Mesothelial cell of epicardium (in vitro differentiated cells): ENCODE measurements at places on chromosomes 7 and 10.
A peak's percentile ranks its signal among the peaks of the same experiment; 100 is the strongest.

- no peak for DNase-seq
Measured at GRCh38 chr10:95998255-95998784, 45.1 kb upstream of the CCNJ start.

- no peak for DNase-seq
Measured at GRCh38 chr7:132112657-132113056, 463.6 kb downstream of the PLXNA4 start.

- DNase-seq: peak; percentile 40
Measured at GRCh38 chr7:87475359-87476178, at the start of gene ABCB4. Gene ABCB4, minus strand, starts transcription at chr7:87475680. Its CDS starts 215 bp downstream, at chr7:87475465.

DNA sequence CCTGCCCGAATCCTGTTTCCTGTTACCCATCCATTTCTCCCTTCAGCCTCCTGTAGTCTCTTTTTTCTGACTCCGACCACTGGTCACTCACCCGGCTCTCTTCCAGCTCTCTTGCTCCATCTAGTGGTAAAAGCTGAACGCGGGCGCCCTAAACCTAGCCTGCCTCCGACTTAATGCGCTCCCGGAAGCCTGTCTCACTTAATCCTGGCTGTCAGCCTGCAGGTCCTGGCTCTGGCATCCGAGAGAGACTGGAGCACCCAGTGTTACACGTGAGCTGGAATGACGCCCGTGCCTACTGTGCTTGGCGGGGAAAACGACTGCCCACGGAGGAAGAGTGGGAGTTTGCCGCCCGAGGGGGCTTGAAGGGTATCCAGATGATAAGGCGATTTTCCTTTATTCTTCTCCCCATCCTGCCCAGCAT is 10.3 kb downstream of the SUMF2 start:
- peak; percentile 85 for DNase-seq

- DNase-seq: no peak
Measured at GRCh38 chr10:123883673-123884320, 7.8 kb downstream of the CPXM2 start.

GRCh38 chr7:1045069-1046063 is 1.0 kb downstream of the GPR146 start:
- no peak for DNase-seq

DNA sequence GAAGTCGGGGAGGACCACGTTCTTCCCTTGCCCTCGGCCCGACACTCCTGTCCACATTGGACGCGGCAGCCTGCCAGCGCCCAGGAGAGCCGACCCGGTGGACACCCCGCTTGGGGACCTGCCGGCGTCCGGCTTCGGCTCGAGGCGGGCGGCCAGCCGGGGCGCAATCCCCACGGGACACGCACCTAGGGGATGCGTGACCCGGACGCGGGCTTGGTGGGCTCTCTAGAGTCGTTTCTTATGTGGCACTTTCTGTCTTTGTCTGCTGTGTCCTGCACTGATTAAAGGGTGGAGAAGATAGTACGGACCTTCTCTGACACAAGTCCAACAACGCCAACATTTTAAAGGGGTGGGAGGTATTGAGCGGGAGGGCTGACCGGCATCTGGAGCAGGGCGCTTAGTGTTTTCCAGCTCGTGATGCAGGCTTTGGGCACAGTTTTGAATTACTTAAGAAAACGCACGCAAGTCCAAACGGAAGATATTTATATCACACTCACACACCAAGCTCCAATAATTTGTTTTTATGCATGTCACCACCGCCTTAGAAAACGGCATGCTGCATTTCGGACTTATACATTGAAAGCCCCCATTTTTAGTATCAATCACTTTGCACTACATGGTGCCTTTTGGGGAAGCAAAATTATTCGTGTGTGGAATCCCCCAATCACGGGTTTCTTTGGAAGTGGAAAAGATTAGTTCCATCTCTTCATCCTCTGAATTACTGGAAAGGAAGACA is 3.9 kb upstream of the SPAG6 start:
- DNase-seq: no peak

GRCh38 chr7:37984750-37985390 is 64.4 kb downstream of the EPDR1 start:
- no peak for DNase-seq

DNA sequence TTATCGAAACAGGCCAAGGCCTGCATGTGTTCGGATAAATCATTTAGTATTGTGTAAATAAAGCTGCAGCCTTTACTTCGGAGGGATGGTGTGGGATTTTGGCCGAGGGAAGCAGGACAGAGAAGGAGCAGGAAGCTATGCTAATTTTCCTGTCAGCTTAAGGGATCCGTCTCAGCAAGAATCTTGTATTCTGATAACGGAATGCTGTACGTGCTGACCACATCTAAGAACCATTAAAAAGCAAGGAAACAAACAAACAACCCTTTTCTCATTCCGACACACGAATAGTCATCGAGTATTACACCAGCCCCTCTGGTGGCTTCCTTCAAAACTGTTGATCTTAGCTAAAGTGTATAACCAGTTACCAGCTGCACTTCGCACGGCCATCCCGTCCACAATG is 133.2 kb upstream of the TCF7L2 start:
- DNase-seq: no peak

GRCh38 chr10:87658858-87659555 is 671 bp upstream of the PAPSS2 start:
- DNase-seq: peak; percentile 38

DNA sequence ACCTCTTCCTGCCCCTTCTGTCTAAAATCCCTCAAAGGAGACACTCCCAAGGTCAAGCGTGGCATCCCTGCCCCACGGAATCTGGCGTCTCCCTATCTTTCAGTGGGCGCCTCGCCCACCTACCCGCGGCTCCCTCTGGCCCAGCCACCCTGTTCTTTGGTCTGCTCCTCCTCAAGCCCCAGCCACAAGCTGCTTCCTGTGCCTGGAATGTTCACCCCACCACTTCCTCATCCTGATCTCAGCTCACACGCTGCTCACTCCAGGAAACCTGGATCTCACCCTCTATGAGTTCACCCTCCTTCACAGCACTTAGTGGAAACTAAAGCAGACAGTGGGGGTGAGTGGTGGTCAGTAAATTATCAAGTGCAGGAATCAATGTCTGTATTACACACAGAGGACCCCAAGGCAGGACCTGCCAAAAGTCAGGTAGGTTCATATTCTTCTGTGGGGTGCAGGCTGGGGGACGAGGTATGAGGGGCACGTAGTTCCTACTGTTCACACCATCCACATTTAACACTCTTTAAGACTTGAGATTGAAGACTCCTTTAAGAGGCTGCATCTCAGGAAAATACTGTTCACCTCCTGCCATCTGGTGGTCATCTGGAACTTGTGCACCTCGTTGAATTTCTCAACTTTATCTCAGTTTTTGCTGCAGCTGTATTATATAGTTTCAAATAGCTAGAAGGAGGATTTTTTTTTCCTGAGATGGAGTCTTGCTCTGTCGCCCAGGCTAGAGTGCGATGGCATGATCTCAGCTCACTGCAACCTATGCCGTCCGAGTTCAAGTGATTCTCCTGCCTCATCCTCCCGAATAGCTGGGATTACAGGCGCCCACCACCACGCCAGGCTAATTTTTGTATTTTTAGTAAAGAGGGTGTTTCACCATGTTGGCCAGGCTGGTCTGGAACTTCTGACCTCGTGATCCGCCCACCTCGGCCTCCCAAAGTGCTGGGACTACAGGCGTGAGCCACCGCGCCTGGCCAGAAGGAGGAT is 166.6 kb downstream of the ARHGAP21 start:
- no peak for DNase-seq

GRCh38 chr7:113921363-113921762 is 2.6 kb upstream of the PPP1R3A start:
- no peak for DNase-seq

GRCh38 chr10:98028168-98028770 is 2.2 kb downstream of the CRTAC1 start:
- no peak for DNase-seq

DNA sequence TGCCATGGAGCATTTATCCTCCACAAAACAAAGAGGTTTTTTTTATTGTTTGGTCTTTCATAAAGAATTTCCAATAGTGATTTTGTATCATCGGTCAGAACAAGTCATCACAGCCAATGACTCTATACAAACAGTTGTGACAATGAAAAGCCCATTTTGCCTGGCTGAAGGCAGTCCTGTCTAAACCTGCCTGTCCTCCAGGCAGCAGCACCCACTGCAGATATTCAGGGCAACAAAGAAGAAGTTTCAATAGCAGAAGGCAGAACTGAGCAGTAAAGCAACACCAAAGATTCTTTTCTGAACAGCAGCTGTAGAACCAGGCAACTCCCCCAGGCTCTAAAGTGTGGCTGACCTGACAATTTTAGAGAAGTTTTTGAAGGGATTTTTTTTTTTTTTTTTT is 169.4 kb downstream of the FGFR2 start:
- no peak for DNase-seq

DNA sequence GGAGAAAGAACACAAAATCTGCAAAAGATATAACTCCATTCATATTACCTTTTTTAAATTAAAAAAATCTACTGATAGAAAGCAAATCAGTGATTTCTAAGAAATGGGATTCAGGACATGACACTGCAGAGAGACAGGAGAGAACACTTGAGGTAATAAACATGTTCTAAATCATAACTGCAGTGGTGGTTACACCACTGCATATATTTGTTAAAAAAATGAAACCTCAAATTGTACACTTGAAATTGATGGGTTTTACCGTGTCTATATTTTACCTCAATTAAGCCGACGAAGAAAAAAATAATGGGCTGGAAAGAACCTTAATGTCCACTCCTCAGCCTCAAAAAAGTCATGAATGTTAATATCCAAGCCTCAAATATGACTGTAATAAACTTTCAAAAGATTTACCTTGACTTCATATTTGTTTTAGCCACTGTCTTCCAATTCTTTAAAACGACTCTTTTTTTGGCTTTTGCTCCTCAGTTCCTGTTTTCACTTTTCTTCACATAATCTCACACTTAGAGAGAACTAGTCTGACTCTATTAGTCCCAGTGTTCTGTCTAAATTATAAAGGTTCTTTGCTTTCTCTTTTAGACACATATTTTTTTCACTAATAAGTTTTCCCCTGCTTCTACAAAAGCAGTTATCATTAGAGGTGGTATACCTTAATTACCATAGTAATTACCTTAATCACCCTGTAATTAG is 502.4 kb downstream of the GRM8 start:
- DNase-seq: no peak

- no peak for DNase-seq
Measured at GRCh38 chr7:148790131-148790726, 91.5 kb downstream of the CUL1 start.

DNA sequence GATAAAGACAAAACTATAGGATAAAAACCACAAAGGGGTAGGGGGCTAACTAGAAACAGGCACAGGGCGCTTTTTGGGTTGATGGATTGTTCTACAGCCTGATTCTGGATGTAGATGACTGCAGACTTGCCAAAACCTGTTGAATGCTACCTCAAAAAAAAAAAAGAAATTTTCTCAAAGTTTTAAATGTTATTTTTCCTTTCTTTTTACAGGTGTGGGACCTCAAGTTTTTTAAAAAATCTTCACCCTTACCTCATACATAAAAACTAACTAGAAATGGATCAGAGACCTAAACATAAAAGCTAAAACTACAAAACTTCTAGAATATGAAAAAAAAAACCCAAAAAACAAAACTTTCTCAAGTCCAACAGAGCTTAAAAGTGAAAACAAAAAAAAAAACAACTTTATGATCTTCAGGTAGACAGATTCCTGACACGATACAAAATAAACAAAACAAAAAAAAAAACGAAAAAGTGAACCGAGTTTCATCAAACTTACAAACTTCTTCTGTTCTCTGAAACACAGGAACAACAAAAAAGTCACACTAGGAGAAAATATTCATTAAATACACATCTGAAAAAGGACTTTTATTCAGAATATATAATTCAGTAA is 14.9 kb downstream of the RHEB start:
- no peak for DNase-seq

GRCh38 chr7:77217474-77218185 is 18.0 kb upstream of the FGL2 start:
- DNase-seq: no peak

DNA sequence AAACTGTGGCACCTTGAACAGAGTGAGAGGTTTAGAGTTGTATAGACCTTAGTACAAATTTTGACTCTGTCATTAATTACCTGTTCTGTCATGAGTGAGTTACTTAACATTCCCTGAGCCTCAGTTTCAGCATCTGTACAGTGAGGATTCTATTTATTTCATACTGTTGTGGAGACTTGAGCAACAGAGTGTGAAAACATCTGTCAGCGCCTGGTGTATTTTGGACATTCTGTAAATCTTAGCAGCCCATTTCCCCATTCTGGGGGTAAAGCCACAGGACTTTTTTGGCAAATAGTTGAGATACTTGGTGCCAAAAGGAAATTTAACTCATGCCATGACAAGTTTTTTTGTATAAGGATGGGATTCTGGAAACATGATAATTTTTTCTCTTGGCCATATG is 94.8 kb downstream of the AUTS2 start:
- no peak for DNase-seq

GRCh38 chr7:102466097-102466496 is 1.3 kb downstream of the LRWD1 start:
- DNase-seq: no peak

GRCh38 chr7:6578114-6579084 is 1.1 kb downstream of the ZDHHC4 start:
- no peak for DNase-seq

DNA sequence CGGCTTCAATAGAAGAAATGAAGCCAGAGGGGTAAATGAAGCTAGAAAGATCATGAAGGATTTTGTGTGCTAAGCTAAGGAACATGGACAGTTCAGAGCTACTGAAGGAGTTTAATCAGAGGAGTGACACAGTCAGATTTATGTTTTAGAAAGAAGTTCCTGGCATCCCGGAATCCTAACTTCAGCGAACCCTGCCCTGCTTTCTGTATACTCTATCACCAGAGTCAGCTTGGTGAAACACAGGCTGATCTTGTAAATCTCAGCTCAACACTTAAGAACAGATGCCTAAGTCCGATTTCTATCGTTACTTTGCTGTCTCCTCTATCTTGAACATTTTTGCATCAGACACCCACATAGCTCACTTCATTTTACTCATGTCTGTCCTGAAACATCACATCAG is 9.1 kb downstream of the AHR start:
- DNase-seq: no peak

DNA sequence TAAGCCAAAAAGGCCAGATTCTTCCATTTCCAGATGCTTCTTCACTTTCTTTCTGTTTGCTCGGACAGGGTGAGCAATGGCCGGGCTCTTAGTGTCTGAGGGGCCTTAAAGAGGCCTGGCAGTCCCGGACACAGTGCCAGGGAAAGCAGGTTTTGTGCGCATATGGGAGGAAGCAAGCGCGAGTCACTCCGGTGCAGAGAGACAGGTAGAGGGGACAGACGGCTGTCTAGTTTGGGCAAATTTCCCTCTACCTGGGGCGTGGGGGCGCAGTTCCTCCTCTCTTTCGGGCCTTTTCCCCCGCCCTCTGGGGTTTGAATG is 4.7 kb downstream of the NEUROD6 start:
- DNase-seq: no peak

DNA sequence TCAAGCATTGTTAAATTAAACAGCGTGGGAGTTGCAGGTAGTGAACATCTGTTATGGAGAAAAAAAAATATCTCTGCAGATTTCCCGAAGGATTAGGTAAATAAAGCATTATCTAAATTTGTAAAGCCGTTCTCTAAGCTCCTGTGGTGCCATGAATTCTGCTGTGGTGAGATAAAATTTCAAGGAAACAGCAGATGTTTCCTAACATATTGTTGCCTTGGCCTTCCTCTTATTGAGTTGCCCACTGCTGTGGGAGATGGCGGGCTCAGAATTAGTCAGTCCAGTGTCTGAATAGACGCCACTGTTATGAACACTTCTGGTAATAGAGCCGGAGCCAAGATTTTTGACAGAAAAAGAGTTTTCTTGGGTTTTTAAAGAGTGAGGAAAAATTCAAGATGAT is 82.6 kb upstream of the ELMO1 start:
- DNase-seq: no peak

- no peak for DNase-seq
Measured at GRCh38 chr7:16975712-16976111, 93.9 kb upstream of the AGR3 start.
